CD4-positive, alpha-beta T cell treated with Interleukin-17A for 4 hours (primary cell): ENCODE measurements at places on chromosomes 1 and 21.

DNA sequence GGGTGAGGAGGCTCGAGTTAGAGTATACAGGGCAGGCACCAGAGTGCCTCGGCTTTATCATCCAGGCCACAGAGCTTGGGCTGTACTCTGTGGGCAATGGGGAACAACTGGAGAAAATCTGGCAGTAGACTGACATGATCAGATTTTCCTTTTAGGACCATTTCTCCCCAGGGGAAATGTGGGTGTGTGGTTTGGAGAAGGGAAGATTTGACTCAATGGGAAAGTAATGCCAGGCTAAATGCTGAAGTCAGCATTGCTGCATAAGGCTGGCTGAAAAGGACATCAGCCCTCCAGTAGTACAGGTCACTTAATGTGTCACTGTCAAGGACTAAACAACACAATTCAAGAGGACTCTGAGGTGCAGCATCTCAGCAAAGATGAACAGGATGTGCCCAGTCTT, 5.0 kb downstream of the FYB2 start:
- no peak for DNase-seq

DNA sequence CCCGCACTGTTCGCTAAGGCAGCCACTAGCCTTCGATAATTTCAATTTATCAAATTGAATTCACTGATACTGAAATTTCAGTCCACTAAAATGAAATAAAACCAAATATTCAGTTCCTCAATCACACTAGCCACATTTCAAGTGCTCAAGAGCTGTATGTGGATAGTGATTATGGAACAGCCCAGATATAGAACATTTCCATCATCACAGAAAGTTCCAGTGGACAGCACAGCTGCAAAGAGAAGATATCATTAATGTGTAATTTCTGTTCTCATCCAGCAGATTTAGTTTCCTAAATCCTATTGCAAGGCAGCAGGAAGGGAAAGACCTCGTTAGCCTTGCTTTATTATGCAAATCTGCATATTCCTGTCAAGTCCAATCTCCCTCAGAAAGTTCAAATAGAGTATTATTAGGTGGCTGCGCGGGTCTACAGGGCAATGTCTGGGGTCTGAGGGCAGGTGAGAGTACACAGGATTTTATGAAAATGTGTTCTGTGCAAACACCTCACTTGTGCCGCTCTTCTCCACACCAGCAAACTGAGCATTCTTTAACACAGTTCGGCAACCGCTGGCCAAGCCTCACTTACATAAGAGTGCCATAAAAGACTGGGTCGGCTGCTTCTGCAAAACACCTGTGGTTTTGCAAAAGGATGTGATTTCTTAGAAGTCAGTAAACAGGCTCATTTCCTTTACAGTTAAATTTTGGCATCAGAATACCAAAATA, 22.4 kb downstream of the CAPZB start:
- peak; percentile 75 for DNase-seq

- no peak for DNase-seq
Measured at GRCh38 chr1:44251989-44252671, 38.9 kb downstream of the DMAP1 start.

GRCh38 chr1:203839081-203839480, 22.3 kb upstream of the SNRPE start:
- no peak for DNase-seq

DNA sequence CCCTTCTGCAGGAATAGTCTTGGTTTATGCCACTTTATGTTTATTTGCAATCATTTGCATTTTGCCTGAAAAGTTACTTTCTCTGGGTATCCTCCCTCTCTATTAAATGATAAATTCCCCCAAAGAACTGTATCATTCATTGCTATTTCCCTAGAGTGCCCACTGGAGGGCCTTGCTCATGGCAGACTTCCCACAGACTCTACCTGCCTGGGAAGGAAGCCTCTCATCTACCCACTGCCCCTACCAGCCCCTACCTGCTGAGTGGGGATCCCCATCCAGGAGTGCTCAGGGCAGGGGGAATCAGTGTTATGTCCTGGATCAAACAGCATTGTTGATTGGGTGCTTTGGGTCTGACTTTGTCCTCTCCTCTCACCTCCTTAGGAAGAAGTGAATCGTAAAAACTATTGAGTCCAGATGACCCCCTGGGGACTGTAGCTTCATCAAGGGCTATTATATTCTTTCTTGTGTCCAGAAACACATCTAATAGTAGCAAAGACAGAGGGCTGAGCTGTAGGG, 6.8 kb upstream of the LRRN2 start:
- no peak for DNase-seq

DNA sequence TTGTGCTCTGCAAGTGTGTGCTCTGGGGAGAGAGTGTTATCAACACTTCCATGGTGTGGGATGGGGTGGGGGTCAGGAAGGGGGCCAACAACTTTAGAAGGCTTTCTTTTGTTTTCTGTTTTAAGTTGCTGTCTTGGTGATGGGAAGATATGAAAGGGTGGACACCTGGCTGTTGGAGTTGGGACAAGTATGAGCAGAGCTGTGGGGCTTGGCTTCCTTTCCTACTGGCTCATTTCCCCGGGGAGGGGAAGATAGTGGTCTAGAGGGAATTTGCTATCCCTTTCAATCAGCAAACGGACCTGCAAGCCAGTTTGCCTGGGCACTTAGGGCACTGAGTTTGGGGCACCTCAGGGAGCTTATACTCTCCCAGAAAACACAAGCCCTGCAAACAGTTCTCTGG, 19.2 kb downstream of the IER5 start:
- DNase-seq = no peak
